ENCODE measurements at places on chromosomes 7 and 10. TPM values are rescaled to one million over a fixed set of nuclear protein-coding genes. Genes with fewer than 3 reads are reported as not detected.

The GNAI1 gene
- total RNA-seq = 148 TPM

The FIS1 gene
- total RNA-seq = 114 TPM

The MRLN gene
- not detected for total RNA-seq

The NANOS1 gene
- 1.5 TPM for total RNA-seq

The HOXA3 gene
- 9.2 TPM for total RNA-seq

The FANK1 gene
- 5.4 TPM for total RNA-seq

The CRHR2 gene
- not detected for total RNA-seq

The WEE2 gene
- total RNA-seq = not detected

The MYL10 gene
- total RNA-seq = not detected

GRCh38 chr7:137881607-137882260 lies 35.0 kb upstream of the DGKI start:
- DNase-seq = no peak

DNA sequence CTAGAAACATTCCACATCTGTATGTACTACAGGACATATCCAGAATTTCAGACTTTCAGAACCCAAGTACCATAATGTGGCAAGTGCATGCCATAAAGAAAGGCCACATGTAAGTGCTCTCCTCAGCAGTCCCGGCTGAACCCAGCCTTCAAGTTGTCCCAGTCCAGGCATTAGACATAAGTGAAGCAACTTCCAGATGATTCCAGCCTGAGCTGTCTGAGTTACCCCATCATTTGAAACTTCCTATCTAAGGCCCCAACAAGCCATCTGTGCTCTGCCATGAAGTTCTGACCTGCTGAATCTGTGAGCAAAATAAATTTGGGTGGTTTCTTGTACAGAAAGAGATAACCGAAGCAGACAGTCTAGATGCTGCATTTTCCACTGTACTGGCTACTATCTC lies 218.8 kb downstream of the IPMK start:
- DNase-seq = no peak

- no peak for DNase-seq
These were observed 46.9 kb upstream of the GJD4 start for GRCh38 chr10:35558276-35558675.

- DNase-seq = no peak
These were observed 122.1 kb downstream of the RPS24 start for GRCh38 chr10:78155722-78156121.

GRCh38 chr10:112208292-112208691 lies 24.7 kb upstream of the GPAM start:
- no peak for DNase-seq

GRCh38 chr7:40644454-40645188 lies 509.8 kb downstream of the SUGCT start:
- no peak for DNase-seq

GRCh38 chr7:108869070-108869469 lies 299.4 kb downstream of the DNAJB9 start:
- no peak for DNase-seq

- DNase-seq = no peak
These were observed 13.6 kb downstream of the CNPY1 start for GRCh38 chr7:155532792-155533119.

DNA sequence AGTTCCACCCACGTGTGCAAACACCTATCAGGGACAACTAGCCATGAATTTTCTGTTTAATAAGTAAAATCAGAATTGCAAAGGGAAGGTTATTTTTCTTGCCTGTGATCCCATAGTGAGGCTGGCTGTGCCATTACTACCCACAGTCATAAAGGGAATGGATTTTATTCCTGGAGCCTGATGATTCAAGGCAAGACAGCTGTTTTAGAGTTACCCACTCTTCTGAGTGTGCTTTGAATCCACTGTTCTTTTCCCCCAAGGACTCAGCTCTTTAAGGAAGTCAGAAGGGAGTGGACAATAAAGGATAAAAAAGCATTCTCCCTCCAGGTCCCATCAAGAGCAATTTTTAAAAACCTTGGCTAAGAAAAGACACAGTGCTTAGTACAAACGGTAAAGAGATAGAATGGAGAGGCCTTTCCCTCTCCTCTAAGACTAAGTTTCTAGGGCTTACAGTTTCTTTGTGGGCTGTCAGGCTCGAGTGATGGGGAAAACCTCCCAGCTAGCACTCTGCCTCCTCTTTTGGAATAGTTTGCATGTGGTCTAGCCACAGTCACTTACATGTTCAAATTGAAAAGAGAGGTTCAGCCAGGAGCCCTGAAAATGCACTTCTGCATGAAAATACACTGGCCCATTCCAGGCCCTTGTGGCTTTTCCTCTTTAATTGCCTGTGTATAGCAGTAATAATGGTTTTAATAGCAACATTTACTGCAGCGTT lies 5.1 kb upstream of the LRRC4 start:
- no peak for DNase-seq

DNA sequence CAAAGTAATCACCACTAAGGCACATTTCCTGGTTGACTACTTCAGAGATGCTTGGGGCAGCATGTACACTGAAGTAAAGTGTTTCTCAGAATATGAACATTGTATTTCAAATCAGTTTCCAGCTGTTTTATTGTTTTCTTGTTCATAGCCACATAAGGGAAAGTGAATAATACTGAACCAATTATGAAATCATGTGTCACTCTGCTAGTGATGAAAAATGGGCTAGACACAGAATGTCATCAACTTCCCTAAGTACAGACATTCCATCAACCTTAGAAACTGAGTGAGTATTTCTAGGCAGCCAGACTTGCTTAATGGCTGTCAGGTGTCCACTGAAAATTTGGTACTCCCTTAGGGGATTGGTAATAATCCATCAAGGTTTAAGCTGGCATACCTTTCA lies 603.5 kb downstream of the ARL4A start:
- DNase-seq = no peak

DNA sequence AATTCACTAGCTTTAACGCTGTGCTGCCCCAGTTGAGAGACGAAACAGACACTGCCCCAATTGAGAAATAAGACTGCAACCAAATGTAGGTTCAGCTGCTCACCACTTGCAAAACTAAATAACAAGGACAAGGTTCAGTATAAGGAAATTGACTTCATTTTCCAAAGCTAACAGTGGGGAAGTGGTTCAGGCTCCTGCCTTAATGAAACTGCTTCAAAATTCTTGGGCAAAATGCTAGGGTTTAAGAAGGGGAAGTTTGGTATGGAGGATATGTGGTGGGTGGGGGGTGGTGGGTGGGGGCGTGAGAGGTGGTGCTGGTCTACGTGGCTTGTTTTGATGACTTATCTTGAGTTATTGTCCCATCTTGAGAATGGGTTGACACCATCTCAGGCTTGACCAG lies 21.8 kb downstream of the MRPL32 start:
- DNase-seq = no peak

GRCh38 chr10:46268076-46268881 lies 18.5 kb upstream of the ANTXRL start:
- no peak for DNase-seq

GRCh38 chr10:78457804-78458482 lies 424.3 kb downstream of the RPS24 start:
- no peak for DNase-seq

- no peak for DNase-seq
These were observed 25.1 kb downstream of the PLEKHS1 start for GRCh38 chr10:113776553-113776952.

DNA sequence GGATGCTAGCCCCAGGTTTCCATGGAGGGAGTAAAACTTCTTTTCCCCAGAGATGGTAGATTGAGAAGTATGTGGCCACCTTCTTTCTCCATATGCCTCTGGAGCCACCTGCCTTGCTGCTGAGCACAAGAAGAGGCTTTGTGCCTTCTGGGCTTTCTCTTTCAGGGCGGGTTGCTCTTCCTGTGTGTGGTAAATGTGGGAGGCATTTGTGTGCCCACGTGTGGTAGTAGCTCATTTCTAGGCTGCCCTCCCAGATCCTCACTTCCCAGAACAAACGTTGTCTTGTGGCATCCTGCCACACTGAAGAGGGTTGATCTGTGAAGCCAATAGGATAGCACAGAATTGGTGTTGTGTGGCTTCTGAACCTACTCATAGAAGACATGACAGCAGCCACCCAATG lies 342.0 kb upstream of the PODXL start:
- DNase-seq = no peak

- no peak for DNase-seq
These were observed 48.0 kb upstream of the PIK3CG start for GRCh38 chr7:106817098-106817497.

- DNase-seq = no peak
These were observed 213.3 kb downstream of the MDFIC start for GRCh38 chr7:115135146-115135545.

DNA sequence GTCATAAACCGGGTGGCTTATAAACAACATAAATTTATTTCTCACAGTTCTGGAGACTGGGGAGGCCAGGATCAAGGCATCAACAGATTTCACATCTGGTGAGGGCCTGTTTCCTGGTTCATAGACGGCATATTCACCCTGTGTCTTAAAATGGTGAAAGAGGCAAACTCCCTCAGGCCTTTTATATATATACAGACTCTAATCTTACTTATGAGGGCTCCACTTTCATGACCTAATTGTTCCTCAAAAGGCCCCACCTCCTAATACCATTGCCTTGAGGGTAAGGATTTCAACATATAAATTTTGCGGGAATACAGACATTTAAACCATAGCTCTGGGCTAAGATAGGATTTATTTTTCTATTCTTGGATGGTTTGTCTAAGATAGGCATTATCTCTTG lies 187.2 kb downstream of the PPP1R3A start:
- DNase-seq = no peak

DNA sequence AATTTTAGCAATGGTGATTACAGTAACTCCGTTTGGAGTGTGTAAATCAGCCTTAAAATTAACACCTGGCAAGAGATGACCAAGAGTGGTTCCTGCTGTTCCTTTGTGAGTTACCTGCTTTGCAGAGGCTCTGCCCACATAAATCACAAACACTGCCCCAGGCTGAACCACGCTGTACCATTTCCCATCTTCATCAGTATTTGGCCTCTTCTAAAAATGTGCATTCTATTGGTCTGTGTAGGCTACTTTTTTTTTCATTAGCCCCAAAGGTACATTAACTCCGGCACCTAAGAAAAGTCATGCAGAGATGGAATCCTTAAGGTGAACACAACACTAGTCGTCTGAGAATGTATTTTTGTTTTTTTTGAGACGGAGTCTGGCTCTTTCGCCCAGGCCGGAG lies 96.1 kb downstream of the PROSER2 start:
- DNase-seq = no peak

- no peak for DNase-seq
These were observed 107.0 kb upstream of the AKR1E2 start for GRCh38 chr10:4719036-4719435.

DNA sequence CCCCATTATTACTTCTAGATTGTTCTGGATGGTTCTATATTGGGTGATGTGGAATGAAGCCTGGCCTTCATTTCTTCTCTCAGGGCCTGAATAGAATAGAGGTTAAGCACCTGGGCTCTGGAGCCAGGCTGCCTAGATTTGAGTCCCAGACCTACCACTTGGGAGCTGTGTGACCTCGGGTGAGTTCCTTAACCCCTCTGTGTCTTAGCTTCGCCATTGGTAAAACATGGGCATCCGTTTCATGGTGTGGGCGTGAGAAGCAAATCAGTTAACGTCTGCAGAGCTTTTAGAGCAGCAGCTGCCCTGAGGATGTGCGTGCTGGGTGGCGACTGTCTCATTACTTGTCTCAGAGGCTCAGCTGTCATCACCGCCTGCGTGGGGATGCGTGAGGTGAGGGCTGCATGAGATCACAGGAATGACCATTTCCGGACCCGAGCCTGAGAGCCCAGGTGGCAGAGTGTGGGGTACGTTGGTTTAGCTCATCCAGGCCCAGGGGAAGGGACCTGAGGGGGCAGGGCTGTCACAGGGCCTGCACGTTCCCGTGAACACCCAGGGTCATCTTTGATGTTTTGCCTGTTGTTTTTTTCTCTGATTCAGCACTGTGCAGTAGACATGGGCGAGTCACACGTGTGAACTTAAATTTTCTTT lies 9.7 kb downstream of the AGAP3 start:
- DNase-seq = no peak

- no peak for DNase-seq
These were observed 283.8 kb upstream of the LRGUK start for GRCh38 chr7:133843341-133843740.

DNA sequence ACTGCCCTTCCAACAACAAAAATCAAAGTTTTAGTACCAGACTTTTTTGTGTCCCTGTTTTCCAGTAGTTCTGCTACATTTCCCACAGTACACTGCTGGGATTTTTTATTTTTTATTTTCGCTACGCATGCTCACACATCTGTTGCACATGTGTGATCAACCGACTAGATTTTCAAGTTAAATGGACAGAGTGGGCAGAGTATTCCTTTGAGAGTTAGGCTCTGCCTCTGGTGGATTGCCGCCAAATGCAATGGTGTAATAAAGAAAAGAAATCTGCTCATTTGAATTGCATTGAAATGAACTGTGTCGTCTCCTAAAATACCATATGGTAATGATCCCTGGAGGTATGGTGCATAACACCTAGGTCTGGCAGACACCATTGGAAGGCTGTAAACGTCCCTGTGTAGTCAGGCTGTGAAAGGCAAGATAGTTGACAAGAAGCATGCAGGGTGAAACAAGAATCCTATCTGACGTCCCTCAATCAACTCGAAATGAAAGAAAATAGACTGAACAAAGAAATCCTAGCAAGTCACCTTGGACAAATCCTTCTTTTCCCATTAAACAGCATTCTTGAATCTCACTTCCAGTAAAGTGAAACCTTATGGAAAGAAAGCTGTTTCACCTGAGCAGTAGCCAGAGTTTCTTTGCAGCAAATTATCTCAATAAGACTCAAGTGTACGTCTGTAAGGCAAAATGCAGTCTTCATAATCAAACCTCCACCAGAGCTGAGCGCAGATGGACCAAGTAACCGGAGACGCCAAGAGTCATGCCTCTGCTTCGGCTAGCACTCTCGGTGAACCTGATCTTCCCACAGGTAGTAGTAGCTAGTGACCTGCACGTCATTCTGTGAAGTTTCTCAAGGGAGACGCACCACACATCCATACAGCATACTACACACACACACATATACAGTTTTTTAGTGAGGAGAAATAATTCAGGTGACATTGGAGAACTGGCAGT lies 357.3 kb downstream of the CRPPA start:
- no peak for DNase-seq

- DNase-seq = no peak
These were observed 5.9 kb upstream of the INHBA start for GRCh38 chr7:41708581-41709358.

DNA sequence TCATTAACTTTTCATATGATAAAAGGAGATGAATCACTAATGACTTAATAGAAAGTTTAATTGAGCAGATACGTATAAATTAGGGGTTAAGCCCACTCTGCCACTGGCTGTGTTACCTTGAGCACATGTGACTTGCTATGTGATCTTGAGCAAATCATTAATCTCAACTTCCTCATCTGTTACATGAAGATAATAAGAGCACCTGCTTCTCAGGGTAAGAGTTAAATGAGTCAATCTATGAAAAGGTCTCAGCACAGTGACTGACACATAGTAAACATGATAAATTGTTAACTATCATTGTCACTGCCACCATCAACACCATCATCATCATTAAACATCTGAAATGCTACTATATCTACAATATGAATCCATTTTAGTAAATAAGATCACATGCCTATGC lies 110.8 kb downstream of the TPK1 start:
- no peak for DNase-seq
